ENCODE measurements at places on chromosomes 5 and 9.
A peak's percentile ranks its signal among the peaks of the same experiment; 100 is the strongest.

- DNase-seq = no peak
These were observed 59.5 kb upstream of the NPR3 start for GRCh38 chr5:32651638-32652037.

DNA sequence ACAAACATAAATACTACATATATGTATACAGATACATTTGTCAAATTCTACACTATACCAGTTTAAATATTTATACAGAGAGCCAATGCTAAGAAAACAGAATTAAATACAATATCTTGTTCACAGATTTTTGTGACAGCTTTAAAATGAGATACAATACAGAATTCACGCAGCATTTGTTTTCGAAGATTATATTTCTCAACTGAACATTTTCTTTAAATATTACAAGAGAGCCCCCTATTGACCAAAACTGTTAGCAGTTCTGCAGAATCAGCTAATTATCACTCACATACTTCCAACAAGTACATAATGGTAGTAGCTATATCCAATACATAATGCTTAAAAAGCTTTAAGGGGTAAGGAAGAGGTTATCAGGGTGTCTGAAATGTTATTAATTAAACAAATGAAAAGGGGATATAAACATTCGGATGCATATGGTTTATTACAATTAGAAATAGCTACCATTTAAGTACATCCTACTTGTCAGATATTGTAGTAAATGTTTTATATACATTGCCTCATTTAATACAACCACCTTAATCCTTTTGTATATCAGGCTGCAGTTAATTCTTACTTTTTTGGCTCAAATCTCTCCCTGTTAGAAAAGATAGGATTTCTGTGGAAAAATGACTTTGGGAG lies 31.7 kb downstream of the ZDHHC21 start:
- peak; percentile 8 for DNase-seq

- no peak for DNase-seq
These were observed 57.3 kb downstream of the PHF2 start for GRCh38 chr9:93633492-93634221.

- no peak for DNase-seq
These were observed 36.8 kb upstream of the SHOC1 start for GRCh38 chr9:111831371-111832108.

GRCh38 chr5:58912116-58912515 lies 329.2 kb downstream of the RAB3C start:
- no peak for DNase-seq

- no peak for DNase-seq
These were observed 10.2 kb upstream of the CCDC171 start for GRCh38 chr9:15542624-15543023.

DNA sequence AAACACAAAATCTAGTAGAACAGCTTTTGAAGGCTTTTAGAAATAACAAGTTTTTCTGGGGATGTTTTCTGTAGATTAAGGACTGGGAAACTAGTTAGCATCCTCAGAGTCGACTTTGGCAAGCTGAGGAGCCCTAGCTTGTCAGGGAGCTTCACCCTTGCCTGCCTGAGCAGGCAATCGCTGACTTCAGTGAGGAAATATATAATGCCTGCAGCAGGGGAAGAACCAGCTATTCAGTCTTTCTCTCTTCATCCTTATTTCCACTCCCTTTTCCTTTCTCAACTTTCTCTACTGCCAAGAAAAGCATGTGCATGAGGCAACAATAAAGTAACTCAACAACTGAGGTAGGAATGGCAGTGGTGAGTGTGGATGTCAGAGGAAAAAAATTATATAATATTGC lies 54.7 kb downstream of the PLK2 start:
- DNase-seq = no peak

DNA sequence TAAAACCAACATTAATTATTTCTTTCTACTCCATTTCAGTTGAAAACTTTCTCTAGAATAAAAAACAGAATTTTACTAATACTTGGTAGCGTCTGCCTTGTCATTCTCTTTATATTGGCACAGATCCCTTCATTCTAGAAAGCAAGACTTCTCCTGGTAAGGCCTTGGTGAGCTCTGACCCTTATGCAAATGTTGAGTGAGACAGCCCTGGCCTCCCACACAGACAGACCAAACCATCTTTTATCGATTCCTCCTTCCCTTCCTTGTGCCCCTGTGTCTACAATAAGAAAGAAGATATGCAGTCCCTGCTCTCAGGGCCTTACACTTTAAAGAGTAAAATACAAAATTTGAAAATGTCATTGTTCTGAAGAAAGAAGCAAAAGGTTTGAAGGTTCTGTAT lies 262.2 kb downstream of the EFNA5 start:
- no peak for DNase-seq

DNA sequence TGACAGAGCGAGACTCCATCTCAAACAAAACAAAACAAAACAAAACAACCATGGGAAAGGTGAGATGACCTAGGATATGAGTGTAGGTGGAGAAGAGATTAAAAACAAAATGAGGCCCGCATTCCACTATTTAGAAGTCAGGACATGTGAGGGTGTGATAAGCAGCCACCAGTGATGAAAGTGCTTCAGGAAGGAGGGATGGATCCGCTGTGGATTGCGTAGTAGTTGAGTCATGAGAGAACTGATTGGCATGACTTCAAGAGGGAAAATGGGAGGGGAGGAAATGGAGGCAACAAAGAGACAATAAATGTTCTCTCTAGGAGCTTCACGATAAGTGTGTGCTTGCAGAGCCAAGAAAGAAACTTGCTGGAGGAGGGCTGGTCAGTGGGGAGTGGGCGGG lies 367.6 kb downstream of the ARL15 start:
- no peak for DNase-seq

GRCh38 chr5:91155274-91155673 lies 227.8 kb downstream of the ARRDC3 start:
- no peak for DNase-seq

DNA sequence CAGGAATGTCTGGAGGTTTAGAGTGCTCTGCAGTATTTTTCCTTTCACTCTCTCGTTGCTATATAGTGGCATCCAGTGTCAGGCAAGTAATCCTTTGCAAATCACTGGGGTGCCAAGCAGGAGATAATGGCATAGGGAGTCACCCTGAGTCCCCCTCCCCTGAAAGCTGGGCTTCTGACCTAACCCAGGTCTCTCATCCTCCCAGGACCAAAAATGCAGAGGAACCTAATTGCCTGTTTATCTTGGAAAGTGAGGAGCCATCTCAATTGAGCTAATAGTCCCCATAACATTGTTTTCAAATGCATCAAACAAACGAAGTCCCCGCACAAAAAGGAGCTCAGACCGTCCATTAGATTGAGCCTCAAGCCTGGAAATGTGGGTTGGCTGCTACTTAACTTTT lies 368.0 kb upstream of the IRX2 start:
- DNase-seq = no peak
